ENCODE measurements at places on chromosomes 11 and 22. TPM values are rescaled to one million over a fixed set of nuclear protein-coding genes. Genes with fewer than 3 reads are reported as not detected.

- H3K36me3 ChIP-seq: no peaks in the 10 kb centered on the region
- no peaks in the 10 kb centered on the region for H3K4me1 ChIP-seq
- DNase-seq: no peak
- H3K27me3 ChIP-seq: no peaks in the 10 kb centered on the region
- H3K4me3 ChIP-seq: no peak overlapping the region
- H3K27ac ChIP-seq: no peak overlapping the region
Measured at GRCh38 chr11:22194306-22194705, 1.4 kb downstream of the ANO5 start.

HBG1 gene
- polyA plus RNA-seq: not detected

RGL4 gene
- polyA plus RNA-seq: 64.9 TPM

DNA sequence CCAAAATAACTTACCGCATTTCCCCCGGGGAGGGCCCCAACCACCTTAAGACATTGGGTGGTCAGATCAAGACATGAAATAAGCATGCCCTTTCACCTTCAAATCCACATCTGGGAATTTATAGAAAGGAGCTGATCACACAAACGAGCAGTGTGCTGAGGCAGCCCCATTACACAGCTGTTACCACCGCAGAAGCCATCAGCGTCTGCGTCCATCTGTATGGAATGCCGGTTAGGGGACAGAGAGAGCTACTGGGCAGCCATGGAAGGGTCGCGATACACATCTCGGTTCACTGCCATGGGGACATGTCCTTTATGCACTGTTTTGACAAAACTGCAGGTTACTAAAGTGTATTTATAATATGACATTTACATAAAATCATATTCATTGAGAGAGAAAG is 105.1 kb upstream of the LMO1 start:
- no peaks in the 10 kb centered on the region for H3K27me3 ChIP-seq
- H3K4me1 ChIP-seq: no peaks in the 10 kb centered on the region
- no peak overlapping the region for H3K4me3 ChIP-seq
- no peak overlapping the region for H3K27ac ChIP-seq
- DNase-seq: no peak

DNA sequence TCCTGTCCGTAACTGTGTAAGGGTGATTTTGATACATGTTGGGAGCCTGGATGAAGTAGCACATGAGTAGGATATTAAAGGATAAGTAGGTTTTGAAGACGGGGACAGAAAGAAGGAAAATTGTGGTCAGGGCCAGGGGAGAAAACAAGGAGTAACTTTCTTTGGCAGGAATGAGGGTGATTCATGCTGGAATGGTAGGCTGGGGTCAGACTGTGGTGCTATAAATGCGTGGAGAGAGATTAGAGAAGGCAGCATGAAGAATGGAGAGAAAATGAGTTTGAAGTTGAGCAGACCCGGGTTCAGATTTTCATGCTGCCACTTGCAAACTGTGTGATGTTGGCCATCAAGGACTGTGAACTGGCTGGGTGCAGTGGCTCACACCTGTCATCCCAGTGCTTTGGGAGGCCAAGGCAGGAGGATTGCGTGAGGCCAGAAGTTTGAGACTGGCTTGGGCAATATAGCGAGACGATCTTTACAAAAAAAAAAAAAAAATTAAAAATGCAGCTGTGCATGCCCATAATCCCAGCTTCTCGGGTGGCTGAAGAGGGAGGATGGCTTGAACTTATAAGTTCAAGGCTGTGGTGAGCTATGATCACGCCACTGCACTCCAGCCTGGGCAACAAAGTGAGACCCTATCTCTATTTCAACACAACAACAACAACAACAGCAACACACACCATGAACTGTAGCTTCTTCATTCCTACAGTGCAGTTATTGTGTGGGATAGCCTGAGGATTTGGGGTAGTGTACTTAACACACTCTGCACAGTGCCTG is 22.3 kb downstream of the ZBTB16 start:
- H3K4me1 ChIP-seq: peaks cover 55% of the 10 kb centered on the region
- H3K36me3 ChIP-seq: no peaks in the 10 kb centered on the region
- no peak overlapping the region for H3K4me3 ChIP-seq
- H3K27me3 ChIP-seq: no peaks in the 10 kb centered on the region

ISX gene
- polyA plus RNA-seq: not detected

CATSPERZ gene
- polyA plus RNA-seq: not detected

OOSP2 gene
- polyA plus RNA-seq: not detected

GRCh38 chr22:19758896-19759426 is 1.6 kb upstream of the TBX1 start:
- no peak for DNase-seq
- no peak overlapping the region for H3K4me3 ChIP-seq
- no peaks in the 10 kb centered on the region for H3K36me3 ChIP-seq
- H3K27ac ChIP-seq: no peak overlapping the region
- peaks cover 33% of the 10 kb centered on the region for H3K4me1 ChIP-seq

- no peak overlapping the region for H3K27ac ChIP-seq
- H3K27me3 ChIP-seq: no peaks in the 10 kb centered on the region
- no peaks in the 10 kb centered on the region for H3K4me1 ChIP-seq
- DNase-seq: no peak
- no peaks in the 10 kb centered on the region for H3K36me3 ChIP-seq
Measured at GRCh38 chr22:46416520-46416871, 81.0 kb downstream of the TRMU start.

Data from CD4-positive, alpha-beta memory T cell (primary cell).